Jurkat, Clone E6-1 (cell line): ENCODE measurements at places on chromosomes 7 and 10.

GRCh38 chr7:23000597-23001360 lies 13.2 kb downstream of the HYCC1 start:
- DNase-seq = no peak

- DNase-seq = no peak
Measured at GRCh38 chr7:122305475-122306319, 1.1 kb upstream of the FEZF1 start.

GRCh38 chr7:158887594-158887993 lies 31.2 kb downstream of the DYNC2I1 start:
- DNase-seq = no peak

DNA sequence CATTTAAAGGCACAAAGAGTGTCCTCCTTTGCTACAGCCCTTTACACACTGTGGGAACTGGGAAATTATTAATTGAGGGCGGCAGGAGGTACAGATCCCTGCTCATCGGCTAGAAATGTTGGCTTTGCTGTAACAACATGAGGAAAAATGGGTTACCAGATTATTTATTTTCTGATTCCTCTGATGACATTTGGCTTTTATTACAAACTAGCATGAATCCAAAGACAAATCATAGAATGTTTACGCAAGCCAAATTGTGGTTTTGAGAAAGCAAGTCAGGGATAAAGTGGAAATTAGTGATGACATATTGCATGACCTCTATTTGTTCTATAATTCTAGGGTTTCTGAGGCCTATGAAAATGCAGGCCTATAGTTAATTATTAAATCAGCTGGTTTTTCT lies 126.1 kb upstream of the TMEM196 start:
- no peak for DNase-seq

DNA sequence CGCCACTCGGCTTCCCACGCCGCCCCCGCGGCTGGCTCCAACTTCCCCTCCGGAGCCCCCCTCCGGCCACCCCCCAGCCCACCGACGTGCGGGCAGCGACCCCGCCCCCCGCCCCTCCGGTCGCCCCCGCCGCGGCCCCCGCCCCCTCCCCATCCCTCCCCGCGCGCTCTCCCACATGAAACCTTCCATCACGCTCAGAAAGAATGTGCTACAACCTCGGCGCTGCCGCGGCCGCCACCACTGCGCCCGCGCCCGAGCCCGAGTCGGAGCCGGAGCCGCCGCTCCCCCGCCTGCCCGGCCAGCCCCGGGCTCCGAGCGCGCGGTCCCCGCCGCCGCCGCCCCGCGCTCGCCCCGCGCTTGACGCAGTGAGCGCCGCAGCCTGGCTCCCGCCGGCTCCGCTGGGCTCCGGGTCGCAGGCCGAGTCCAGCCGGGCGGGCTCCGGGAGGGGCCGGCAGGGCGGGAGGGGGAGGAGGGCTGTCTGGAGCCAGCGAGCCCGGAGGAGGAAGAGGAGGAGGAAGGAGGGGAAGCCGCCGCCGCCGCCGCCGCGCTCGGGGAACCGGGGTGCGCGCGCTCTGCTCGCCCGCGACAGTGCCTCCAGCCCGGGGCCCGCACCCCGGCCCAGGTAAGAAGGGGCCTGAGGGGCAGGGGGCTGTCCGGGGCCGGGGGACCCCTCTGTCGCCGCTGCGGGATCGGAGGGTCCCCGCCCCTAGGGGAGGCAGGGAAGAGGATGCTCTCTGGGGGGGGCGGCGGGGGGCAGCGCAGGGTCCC lies 4.3 kb upstream of the ELFN1 start:
- DNase-seq = no peak

DNA sequence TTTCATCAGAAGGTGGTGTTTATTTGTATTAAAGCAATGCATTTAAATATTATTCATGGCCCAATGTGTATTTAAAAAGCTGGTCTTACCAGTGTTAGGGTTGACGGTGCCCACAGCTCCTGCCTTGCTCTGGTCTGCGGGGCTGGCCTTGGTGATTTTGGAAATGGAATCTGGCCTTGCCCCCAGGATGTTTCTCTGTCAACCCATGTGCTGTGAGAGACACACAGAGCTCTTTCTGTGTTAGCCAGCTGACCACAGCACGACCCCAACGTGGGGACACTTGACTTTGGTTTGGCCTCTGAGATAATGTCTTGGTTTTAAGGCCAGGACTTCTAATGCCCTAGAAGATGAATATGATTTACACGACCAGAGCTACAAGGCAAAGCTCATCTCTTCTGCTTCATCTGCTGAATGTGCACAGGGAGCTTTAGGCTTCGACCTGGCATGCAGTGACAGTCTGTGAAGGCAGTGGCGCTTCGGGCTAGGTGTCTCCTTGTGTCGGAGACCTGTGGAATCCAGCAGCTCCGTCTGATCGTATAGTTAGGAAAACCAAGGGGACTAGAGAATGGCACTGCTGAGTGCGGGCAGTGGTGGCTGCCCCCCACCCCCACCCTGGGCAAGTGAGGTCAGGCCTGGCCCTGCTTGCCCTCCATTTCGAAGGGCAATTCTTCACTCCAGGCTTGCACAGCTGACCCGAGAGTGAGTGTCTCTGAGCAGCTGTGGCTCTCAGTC lies 246.1 kb downstream of the EBF3 start:
- no peak for DNase-seq

DNA sequence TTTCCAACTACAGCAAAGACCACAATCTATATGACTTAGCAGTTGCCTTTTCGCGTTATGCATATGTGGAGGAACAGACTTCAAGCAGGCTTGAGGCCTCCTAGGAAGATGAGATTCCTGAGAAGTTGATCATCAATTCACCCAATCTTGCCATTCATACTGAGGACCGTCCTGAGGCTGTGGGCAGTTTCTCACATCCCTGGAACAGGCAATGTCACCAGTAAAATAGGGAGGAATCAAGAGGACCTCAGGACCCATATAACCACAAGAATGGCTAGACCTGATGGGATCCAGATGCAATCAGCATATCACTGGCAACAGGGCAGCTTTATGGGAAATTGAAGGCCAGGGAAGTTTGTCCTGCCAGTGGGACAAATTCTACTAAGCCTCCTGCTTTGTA lies 17.3 kb downstream of the KDM7A start:
- no peak for DNase-seq
